NCI-H510A (cell line): ENCODE measurements at places on chromosomes 2 and 18.

- DNase-seq: no peak
Measured at GRCh38 chr2:160409480-160409879, 84.1 kb downstream of the RBMS1 start.

DNA sequence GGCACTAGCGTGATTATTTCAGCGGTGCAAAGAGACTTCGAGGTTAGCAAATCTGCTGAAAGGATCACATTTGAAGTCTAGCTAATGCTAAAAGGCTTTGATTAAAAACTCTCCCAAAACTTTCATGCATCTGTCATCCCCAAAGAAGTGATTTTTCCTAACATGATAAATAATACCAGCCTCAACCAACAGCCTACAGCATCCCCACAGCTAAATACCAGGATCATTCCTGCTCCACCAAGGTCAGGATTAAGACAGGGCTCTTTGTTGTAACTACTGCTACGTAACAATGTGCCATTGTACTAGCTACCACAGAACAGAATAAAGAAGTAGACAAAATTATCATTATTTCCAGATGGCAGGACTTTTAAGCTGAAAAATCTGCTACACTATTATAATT is 1.6 kb downstream of the OR6B3 start:
- no peak for DNase-seq

GRCh38 chr2:172062402-172063004 is 22.8 kb upstream of the DLX1 start:
- DNase-seq: no peak

- no peak for DNase-seq
Measured at GRCh38 chr2:101732199-101732598, 34.7 kb downstream of the MAP4K4 start.

GRCh38 chr2:53938904-53939303 is 31.9 kb downstream of the PSME4 start:
- DNase-seq: no peak

- DNase-seq: peak; percentile 86
Measured at GRCh38 chr2:207625014-207625907, at the start of gene METTL21A. TSS of gene METTL21A (minus strand) at chr2:207625394. CDS start at chr2:207624375, 1,019 bp downstream.

GRCh38 chr2:20110876-20111275 is 59.4 kb upstream of the LAPTM4A start:
- DNase-seq: no peak

- peak; percentile 50 for DNase-seq
Measured at GRCh38 chr2:43898134-43898837, 59.5 kb downstream of the ABCG8 start.

- DNase-seq: no peak
Measured at GRCh38 chr2:120831891-120832290, 96.2 kb downstream of the GLI2 start.

GRCh38 chr2:237695201-237695780 is 67.9 kb downstream of the LRRFIP1 start:
- DNase-seq: no peak
